ENCODE measurements at places on chromosomes 5 and 9. TPM values are rescaled to one million over a fixed set of nuclear protein-coding genes. Genes with fewer than 3 reads are reported as not detected.

Gene PCDHGA5
- 1.6 TPM for total RNA-seq

Gene IL33
- total RNA-seq = 83.6 TPM

Gene DRD1
- not detected for total RNA-seq

Gene RNF183
- total RNA-seq = not detected

Gene BSPRY
- not detected for total RNA-seq

Gene ZBED3
- total RNA-seq = 1.4 TPM

Gene IFT74
- 10.0 TPM for total RNA-seq

Gene IL4
- total RNA-seq = not detected

Gene FAM81B
- total RNA-seq = not detected

Gene REEP2
- total RNA-seq = 16.4 TPM

Gene RABEPK
- 37.8 TPM for total RNA-seq

Gene GRHPR
- total RNA-seq = 129 TPM

Gene PCDHB4
- not detected for total RNA-seq

Gene LTC4S
- 1.3 TPM for total RNA-seq

Gene SHISAL2B
- 0.16 TPM for total RNA-seq

Gene KIAA1958
- total RNA-seq = 0.34 TPM

Gene LECT2
- total RNA-seq = not detected

Gene SPATA31A3
- not detected for total RNA-seq

Gene GABRA6
- total RNA-seq = not detected

Gene PCDHA2
- under 0.01 TPM for total RNA-seq

Gene MCTP1
- 4.4 TPM for total RNA-seq
